Breast epithelium (tissue), 4 donors: ENCODE measurements at places on chromosomes 5 and 9. TPM values are rescaled to one million over a fixed set of nuclear protein-coding genes. Genes with fewer than 3 reads are reported as not detected.

The NOXA1 gene
- 4.6 TPM for total RNA-seq

The LURAP1L gene
- total RNA-seq = 25.2 TPM

The TUBB4B gene
- 188 TPM for total RNA-seq

The ISOC1 gene
- 41.6 TPM for total RNA-seq

The SLC36A2 gene
- total RNA-seq = not detected

The OSMR gene
- total RNA-seq = 54.0 TPM

The PRRX2 gene
- total RNA-seq = 35.1 TPM

The SLCO4C1 gene
- total RNA-seq = 0.66 TPM

The SPATA31A3 gene
- not detected for total RNA-seq

The DPYSL3 gene
- total RNA-seq = 34.7 TPM

The ACO1 gene
- total RNA-seq = 47.1 TPM

The HMCN2 gene
- 0.98 TPM for total RNA-seq

The CCL28 gene
- total RNA-seq = 53.4 TPM

The PTGES gene
- 36.7 TPM for total RNA-seq

The USP20 gene
- total RNA-seq = 30.9 TPM

The LIFR gene
- 225 TPM for total RNA-seq

The INSYN2B gene
- total RNA-seq = 1.3 TPM

The GPRIN1 gene
- total RNA-seq = 1.2 TPM

The CNTRL gene
- total RNA-seq = 22.9 TPM

The AMBP gene
- not detected for total RNA-seq
